ENCODE measurements at places on chromosomes 12 and 14. TPM values are rescaled to one million over a fixed set of nuclear protein-coding genes. Genes with fewer than 3 reads are reported as not detected.

SELPLG gene
- not detected for polyA plus RNA-seq

KRT71 gene
- not detected for polyA plus RNA-seq

MDGA2 gene
- 39.2 TPM for polyA plus RNA-seq

CHMP4A gene
- 36.2 TPM for polyA plus RNA-seq
